Mucosa of descending colon (tissue), 3 donors: ENCODE measurements at places on chromosomes 6 and 20. TPM values are rescaled to one million over a fixed set of nuclear protein-coding genes. Genes with fewer than 3 reads are reported as not detected.

DNA sequence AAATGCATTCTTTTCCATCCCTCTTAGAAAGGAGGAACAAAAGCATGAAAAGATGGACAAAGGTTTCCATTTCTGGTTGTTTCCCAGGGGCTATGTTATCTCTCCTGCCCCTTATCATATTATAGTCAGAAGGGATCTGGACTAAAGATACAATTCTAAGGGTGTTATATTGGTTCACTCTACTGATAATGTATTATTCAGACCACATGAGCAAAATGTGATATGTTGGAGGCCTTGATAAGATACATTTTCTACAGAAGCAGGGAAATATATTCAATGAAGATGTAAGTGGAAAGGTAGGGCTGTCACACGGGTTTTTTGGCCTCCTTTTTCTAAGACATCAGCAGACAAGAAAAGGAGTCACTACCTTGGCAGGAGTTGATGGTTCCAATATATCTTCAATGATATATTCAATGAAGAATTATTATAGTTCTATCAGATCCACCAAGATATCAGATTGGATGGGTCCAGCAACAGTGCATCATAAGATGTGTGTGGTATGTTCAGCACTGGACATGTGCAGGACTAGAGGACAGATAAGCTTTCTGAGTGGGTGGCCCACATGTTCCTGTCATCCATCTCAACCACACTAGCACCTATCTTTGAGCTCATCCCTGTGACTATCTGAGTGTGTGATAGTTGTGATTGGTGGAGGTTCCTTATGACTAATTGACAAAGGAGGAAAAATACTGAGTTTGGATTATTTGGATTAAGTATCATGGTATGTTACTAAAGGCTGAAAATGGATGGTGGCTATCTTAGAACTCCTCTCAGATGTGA lies 5.7 kb upstream of the ZKSCAN3 start:
- DNase-seq = no peak

- DNase-seq = no peak
These were observed 17.2 kb downstream of the KLHL31 start for GRCh38 chr6:53648184-53648943.

DNA sequence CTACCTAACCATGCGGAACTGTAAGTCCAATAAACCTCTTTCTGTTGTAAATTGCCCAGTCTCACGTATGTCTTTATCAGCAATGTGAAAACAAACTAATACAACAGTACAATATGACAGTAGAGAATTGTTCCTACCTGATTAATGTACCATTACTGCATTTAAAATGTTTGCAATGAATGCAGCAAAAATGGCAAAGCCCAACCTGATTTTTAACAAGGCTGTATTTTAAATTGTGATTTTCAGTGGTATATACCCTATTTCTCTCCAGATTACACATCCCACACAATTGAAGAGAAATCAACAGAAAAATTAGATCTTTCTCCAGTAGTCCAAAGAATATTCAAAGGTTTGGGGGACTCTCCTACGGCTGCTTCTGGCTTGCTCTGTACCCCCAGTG lies 3.3 kb upstream of the PCSK2 start:
- DNase-seq = no peak

GRCh38 chr6:40755749-40756452 lies 168.7 kb upstream of the LRFN2 start:
- DNase-seq = no peak

SULF2 gene
- 181 TPM for total RNA-seq

PDE7B gene
- 2.1 TPM for total RNA-seq

LGSN gene
- 0.14 TPM for total RNA-seq

MATN4 gene
- 0.22 TPM for total RNA-seq
